ENCODE measurements at places on chromosomes 6 and 20. TPM values are rescaled to one million over a fixed set of nuclear protein-coding genes. Genes with fewer than 3 reads are reported as not detected.

KCNS1 gene
- total RNA-seq: not detected

DNA sequence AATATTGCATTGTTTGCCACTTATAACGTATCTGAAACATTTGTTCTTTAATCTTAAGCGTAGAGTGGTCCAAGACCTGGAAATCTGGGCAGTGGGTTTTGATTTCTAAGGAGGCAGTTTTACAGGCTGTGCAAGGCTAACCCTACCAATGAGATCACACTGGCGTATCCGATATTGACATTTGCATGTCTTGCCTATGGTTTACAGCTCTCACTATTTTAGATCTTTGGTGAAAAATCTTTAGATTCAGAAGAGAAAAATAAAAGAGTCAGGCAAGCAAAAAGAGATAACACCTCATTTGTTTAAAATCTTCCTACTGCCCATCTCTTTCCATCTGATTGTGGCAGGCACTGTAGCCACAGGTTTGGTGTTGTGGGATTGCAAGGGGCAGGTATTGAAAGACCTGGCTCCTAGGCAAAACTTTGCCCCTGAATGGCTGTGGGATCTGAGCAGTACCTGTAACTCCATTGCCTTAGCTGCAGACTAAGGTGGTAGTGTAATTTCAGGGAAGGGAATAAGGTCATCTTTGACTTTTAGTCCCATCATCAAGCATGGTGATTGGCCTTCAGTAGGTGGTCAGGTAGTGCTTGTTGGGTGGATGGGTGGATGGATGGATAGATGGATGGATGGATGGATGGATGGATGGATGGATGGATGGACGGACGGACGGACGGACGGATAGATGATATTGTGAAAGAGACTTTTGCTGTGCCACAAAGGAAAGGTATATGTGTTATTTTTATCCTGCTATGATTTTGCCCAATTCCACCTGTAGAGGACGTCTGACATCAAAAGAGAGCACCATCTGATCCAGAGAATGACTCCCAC is 1.9 kb downstream of the TNFAIP3 start:
- H3K4me1 ChIP-seq: peaks cover 70% of the 10 kb centered on the region
- H3K27me3 ChIP-seq: no peaks in the 10 kb centered on the region
- peak overlapping the region; percentile 91 for H3K27ac ChIP-seq
- peak overlapping the region; percentile 66 for H3K4me3 ChIP-seq

GRCh38 chr6:116974526-116975316 is 97.7 kb downstream of the RFX6 start:
- no peaks in the 10 kb centered on the region for H3K36me3 ChIP-seq
- DNase-seq: no peak
- peaks cover 5% of the 10 kb centered on the region for H3K4me1 ChIP-seq
- H3K4me3 ChIP-seq: no peak overlapping the region
- no peak overlapping the region for H3K27ac ChIP-seq

GRCh38 chr6:16236631-16237199 is 1.7 kb upstream of the GMPR start:
- no peaks in the 10 kb centered on the region for H3K36me3 ChIP-seq
- DNase-seq: peak; percentile 71
- peaks cover 28% of the 10 kb centered on the region for H3K4me1 ChIP-seq

SLC4A11 gene
- 0.20 TPM for total RNA-seq

- H3K36me3 ChIP-seq: no peaks in the 10 kb centered on the region
- H3K27me3 ChIP-seq: peaks cover 3% of the 10 kb centered on the region
- H3K4me3 ChIP-seq: no peak overlapping the region
Observed at GRCh38 chr20:59291740-59292383, 8.5 kb upstream of the EDN3 start.

TFAP2D gene
- not detected for total RNA-seq

DNA sequence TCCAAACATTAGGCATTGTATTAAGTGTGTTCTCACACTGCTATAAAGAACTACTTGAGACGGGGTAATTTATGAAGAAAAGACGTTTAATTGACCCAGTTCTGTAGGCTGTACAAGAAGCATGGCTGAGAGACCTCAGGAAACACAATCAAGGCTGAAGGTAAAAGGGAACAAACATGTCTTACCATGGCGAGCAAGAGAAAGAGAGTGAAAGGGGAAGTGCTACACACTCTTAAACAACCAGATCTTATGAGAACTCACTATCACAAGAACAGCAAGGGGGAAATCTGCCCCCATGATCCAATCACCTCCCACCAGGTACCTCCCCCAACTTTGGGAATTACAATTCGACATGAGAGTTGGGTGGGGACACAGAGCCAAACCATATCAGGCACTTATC is 86.6 kb upstream of the TOP1 start:
- H3K27me3 ChIP-seq: no peaks in the 10 kb centered on the region

VIP gene
- total RNA-seq: 12.8 TPM

DNA sequence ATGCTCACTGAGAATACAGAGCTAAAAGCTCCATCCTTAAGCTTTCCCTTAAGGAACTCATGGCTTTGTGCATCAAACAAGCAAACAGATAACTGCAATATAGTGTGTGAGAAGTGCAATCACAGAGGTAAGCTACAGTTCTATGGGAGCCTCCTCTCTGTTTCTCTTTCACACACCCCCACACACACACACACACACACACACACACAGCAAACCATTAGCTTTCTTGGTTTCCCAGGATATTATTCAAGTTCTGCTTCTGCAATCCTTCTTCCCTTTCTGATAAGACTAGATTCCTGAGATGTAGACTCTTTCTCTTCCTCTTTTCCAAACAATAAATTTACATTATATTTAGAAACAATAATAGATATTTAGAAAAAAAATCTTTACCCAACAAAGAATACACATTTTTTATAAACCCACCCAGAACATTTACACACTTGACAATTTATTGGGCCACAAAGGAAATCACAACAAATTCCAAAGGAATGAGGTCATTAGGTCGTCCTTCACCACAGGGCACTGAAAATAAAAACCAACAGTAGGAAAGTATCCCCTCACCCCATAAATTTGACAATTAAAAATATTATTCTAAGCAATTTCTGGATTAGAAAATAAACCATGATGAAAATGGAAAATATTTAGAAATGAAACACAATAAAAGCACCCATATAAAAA is 9.3 kb upstream of the GFOD1 start:
- no peak overlapping the region for H3K27ac ChIP-seq
- H3K4me3 ChIP-seq: no peak overlapping the region
- no peak for DNase-seq
- peaks cover 6% of the 10 kb centered on the region for H3K4me1 ChIP-seq

DNA sequence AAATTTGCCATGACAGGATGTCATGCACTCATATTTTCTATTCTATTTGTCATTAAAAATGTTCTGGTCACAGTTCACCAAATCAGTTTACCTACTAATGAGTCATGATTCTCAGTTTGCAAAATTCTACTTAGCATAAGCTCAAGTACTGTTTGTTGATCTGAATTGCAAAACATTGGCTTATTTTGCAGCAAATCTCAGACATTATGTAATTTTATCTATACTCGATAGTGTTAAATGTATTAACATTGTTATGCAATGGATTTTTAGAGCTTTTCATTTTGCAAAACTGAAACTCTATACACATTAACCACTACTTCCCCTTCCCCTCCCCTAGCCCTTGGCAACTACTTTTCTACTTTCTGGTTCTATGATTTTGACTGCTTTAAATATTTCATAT is 213.8 kb upstream of the ZFP64 start:
- peaks cover 3% of the 10 kb centered on the region for H3K27me3 ChIP-seq
- H3K4me1 ChIP-seq: no peaks in the 10 kb centered on the region
- DNase-seq: no peak
- no peak overlapping the region for H3K4me3 ChIP-seq
- no peaks in the 10 kb centered on the region for H3K36me3 ChIP-seq

Data from transverse colon (tissue), 4 donors.